ENCODE measurements at places on chromosomes 3 and 15.

DNA sequence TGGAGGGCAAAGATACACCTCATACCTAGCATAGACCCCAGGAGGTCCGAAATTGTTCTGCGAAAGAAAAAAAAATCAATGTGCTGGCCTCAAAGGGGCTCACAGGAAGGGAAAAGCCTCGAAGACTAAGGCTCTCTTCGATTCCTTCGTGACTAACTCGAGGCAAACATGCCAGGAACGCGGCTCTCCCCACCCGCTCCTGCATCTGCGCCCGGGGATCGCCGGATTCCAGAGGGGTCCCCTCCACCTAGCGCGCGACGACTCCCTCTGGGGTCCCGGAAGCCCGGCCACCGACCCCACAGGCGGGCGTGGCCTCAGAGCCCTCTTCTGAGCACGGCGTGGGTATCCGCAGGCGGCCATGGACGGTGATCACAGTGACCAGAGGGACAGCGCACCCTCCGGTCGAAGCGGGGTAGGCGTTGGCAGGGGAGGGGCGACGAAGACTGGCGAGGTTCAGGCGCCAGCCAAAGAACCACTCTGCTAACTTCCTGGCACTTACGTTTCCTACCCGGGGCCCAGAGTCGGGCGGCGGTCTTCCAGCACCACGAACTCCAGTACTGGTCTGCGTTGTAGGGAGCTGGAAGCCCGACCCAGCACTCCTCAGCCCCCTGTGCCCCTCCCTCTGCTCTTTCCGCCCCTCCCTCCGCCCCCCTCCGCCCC is 515 bp upstream of the EIF3J start:
- DNase-seq, result no peak

GRCh38 chr15:72135719-72136118 is 17.5 kb downstream of the SENP8 start:
- no peak for DNase-seq

GRCh38 chr3:39184968-39185285 is 7.5 kb downstream of the XIRP1 start:
- no peak for DNase-seq

- DNase-seq, result no peak
Observed at GRCh38 chr15:88537591-88538317, 8.7 kb downstream of the DET1 start.

DNA sequence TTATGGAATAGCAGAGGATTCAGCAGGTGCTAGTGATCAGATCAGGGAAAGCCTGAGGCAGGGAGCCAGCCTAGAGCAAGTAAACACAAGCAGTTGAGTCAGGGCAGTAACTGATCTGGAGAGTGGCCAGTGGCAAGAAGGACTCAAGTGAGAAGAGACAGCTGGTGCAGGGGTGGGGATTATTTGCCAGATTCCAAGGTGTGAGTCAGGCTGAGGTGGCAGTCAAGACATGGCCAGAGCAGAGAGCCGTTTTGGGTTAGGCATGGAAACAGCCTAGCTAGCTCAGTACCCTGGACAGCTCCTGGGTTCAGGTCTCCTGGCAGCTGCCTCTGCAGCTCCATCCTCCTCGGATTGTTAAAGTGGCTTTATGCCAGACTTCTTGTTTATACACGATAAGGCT is 281.9 kb upstream of the ONECUT1 start:
- DNase-seq, result no peak

DNA sequence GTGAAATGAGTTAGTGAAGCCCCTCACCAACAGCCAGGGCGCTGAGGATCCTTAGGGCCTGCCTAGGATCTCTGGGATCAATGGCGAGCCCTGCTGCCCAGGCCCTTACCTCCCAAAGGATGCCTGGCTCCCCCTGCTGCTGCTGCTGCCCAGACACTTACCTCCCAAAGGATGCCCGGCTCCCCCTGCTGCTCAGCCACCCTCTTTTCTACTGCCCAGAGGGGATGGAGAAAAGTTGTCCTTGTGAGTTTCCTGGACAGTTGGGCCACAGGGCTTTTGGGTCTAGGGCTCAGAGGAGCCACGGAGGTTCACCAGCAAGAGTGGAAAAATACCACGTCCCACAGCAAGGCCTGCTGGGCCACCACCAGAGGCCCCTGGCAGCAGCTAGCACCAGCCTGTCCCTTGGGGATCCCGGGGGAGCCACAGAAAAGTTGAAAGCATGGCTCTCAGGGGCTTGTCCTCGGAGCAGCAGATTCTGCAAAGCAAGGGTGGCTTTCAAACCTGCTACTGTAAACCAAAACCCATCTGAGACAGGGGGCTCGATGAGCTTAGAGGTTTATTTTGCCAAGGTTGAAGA is 59.4 kb downstream of the SLC6A6 start:
- DNase-seq, result no peak

- no peak for DNase-seq
Observed at GRCh38 chr3:82145742-82146141, 384.3 kb upstream of the GBE1 start.

- no peak for DNase-seq
Observed at GRCh38 chr15:42089942-42090341, 4.4 kb downstream of the PLA2G4D start.

DNA sequence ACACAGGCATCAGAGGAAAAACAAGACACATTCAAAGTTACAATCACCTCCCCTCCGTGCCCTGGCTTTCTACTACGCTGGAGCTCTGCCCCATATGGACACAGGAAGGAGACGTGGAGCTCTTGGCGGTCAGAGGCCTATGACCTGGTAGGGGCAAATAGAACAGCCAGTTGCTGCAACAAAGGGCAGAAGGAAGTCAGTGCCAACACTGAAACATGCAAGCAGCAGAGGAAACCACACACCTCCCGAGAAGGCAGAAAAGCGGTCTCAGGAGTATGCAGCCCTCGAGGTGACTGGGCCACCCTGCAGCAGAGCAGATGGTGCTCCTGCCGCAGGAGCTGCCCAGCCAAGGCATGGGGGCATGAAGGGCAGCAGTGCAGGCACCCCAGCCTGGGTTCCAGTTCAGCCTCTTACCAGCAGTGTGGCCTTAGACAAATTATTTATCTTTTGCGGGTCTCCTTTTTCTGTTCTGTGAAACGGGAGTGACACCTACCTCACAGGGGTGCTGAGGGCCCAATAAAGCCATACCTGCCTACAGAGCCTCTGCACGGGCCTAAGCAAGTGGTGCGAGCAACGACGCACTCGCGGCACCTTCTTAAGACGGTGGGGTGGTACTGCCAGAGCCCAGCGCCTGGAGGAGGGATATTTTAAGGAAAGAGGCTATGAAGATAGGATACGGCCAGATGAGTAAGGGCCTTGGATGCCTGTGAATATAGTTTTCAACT is 8.6 kb downstream of the ZXDC start:
- DNase-seq, result no peak

DNA sequence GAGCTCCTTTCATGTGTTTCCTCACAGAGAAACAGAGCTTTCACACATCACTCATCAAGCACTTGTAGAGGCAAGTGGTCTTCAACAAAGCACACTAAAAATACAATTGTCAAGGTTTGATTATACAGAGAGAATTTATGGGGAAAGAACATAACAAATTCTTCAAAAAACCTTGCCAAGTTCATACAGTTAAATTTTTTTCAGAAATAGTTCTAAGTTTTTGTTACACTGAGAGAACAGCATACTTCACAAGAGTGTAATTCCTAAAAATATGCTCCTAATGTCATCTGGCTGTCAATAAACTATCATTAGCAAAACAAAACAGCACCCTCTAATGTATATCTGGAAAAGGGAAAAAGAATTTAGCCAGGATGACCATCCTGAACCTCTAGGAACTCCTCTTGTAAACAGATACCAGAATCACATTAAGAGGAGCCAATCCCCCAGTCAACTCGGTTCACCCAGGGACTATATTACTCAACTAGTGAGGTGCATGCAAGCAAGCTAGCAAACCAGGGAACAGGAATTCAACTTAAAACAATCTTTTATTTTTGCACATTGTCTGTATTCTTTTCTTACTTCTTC is 63.3 kb downstream of the RAD18 start:
- DNase-seq, result no peak

- DNase-seq, result no peak
Observed at GRCh38 chr3:25465266-25465860, 37.3 kb downstream of the RARB start.

DNA sequence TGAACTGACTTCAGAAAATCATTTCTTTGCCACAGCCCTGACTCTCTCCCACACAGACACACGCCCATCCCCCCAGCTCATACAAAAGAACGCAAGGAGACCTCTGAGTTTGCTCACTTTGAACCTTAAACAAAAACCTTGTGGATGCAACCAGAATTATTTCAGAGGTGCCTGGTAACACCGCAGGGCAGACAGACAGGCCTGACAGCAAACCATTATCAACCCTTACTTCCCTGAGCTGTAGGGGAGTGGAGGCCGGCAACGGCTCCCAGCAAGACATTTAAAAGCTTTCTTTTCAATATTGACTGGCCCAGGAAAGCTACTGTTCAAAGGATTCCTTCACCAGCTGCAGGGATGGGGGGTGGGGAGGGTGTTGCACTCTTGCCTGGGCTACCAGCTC is 2.0 kb upstream of the EFCC1 start:
- DNase-seq, result no peak

- no peak for DNase-seq
Observed at GRCh38 chr3:128266453-128266852, 113.2 kb downstream of the EEFSEC start.

GRCh38 chr3:134350861-134351311 is 23.4 kb downstream of the AMOTL2 start:
- peak; percentile 88 for DNase-seq

DNA sequence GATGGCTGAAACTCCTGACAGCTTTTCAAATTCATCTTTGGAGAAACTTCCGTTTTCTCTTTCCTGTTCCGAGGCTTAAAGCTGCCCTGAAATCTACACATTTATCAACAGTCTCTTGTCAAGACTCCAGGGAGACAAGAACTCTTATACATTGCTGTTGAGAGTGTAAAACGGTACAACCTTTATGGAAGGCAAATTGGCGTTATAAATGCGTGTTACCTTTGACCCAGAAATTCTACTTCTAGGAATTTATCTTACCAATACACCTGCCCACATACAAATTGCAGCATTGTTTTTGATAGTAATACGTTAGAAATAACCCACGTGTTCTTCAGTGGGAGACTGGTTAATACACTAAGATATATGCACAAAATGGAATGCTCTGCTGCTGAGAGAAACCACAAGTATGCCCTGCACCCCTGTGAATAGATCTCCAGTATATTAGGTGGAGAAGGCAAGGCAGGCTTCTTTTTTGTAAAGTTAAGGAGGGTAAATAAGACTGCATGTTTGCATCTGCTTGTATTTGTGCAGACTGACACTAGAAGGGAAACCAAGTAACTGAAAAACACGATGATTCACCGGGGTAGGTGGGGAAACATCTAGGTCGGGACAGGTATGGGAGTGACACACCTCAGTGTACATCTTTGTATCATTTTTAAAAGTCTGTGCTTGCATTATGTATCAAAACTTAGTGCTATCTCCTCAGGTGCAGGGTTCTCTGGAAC is 97.5 kb downstream of the IGF1R start:
- DNase-seq, result no peak

- DNase-seq, result no peak
Observed at GRCh38 chr15:98123297-98123696, 162.8 kb downstream of the ARRDC4 start.

- no peak for DNase-seq
Observed at GRCh38 chr3:29382409-29382808, 101.5 kb downstream of the RBMS3 start.
